ENCODE measurements at places on chromosomes 6 and 20.

DNA sequence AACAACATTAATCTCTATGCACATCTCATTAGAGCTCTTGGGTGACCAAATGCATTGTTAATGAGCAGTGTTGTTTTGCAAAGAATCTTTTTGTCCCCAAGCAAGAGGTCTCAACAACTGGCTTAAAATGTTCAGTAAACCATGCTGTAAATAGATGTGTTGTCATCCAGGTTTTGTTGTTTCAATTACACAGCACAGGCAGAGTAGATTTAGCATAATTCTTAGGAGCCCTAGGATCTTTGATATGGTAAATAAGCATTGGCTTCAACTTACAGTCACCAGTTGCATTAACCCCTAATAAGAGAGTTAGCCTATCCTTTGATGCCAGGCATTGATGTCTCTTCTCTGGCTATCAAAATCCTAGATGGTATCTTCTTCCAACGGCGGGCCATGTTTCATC lies 23.3 kb downstream of the NUP153 start:
- no peak for DNase-seq

DNA sequence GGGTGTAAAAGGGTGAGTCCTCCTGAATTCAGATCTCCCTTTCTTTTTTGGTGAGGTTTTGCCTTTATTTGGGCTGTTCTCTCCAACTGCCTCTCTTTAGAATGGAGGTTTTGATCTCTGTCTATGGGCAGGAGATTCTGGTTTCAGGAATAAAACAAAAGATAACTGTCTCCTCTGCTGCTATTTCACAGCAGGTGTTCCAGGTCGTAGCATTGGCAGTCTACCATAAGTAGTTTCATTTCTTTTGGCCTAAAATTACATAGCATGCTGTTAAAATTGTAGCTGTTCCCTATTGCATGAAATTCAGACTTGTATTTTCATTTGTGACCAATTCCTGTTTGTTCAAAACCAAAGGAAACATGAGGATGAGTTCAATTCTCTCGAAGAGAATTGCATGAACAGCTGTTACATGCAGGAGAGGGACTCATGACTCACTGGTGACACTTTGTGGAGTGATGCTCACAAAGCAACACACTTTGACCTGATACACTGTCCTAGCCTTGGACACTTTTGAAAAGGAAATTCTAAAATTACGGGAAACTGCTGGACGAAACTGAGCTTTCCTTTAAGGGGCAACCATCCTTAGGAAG lies 76.8 kb upstream of the SIRPG start:
- no peak for DNase-seq

DNA sequence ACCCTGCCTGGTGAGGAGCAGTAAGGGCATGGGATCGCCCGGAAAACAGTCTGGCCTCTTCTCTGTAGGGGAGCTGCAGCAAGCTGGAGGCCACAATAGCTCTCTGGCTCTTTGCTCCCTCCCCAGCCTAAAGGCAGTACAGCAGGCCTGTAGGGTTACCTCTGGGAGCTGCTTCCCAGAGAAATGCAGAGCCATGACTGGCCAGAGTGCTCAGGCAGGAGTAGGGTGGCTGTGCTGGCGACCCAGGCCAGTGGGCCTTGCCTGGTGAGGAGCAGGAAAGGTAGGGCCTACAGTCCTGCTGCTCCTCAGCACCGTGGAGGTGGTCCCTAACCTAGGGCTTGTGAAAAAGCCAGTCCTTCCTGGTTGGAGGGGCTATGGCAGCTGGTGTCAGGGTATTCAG lies 129.9 kb upstream of the CHD6 start:
- no peak for DNase-seq

GRCh38 chr6:3017304-3017703 lies 17.6 kb downstream of the NQO2 start:
- no peak for DNase-seq

- no peak for DNase-seq
These were observed 146.2 kb upstream of the ECI2 start for GRCh38 chr6:4281341-4282293.

DNA sequence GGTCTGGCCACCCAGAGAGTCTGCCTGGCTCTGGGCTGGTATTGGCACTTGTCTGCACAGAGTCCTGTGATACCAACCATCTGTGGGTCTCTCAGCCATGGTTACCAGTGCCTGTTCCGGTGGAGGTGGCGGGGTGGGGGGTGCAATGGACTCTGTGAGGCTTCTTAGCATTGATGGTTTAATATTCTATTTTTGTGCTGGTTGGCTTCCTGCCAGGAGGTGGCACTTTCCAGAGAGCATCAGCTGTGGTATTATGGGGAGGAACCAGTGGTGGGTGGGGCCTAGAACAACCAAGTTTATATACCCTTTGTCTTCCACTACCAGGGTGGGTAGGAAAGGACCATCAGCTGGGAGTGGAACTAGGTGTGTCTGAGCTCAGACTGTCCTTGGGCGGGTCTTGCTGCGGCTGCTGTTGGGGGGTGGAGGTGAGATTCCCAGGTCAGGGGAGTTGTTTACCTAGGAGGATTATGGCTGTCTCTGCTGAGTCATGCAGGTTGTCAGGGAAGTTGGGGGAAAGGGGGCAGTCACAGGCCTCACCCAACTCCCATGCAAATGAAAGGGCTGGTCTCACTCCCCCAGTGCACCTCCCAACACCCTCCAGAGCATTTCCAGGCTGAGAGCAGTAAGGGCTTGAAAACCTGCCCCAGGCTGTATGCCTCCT lies 117.5 kb downstream of the FLRT3 start:
- no peak for DNase-seq

GRCh38 chr6:760982-761955 lies 68.3 kb upstream of the EXOC2 start:
- DNase-seq, result no peak

DNA sequence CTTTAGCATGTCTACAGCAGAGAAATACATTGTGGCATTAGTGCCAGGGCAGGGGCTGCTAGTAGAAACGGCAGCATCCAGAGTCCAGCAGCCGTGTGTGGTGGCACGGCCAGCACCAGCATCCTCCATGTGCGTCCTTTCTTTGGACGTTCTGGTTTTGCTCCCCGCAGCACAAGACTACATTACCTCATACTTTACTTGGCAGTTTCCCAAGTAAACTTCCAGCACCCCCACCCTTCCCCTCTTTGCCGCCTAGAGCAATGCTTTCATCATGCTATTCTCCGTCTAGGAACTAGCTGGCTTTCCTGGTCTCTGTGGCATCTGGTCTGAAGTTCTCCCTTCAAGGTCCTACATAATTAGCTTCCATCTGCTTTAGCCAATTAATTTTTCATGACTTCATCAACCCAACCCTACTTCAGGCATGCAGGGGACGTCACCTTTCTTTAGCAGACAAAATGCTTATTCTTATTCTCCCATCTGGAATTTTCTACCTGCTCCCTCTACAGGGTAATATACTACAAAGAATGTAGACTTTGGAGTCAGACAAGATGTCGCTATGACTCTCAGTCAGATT lies 67.6 kb downstream of the BLOC1S5 start:
- DNase-seq, result no peak

GRCh38 chr6:21468461-21468860 lies 125.1 kb upstream of the SOX4 start:
- DNase-seq, result no peak

Measured in activated CD8-positive, alpha-beta memory T cell treated with anti-CD3 and anti-CD28 coated beads for 1 hour (primary cell).